ENCODE measurements at places on chromosomes 16 and 17. TPM values are rescaled to one million over a fixed set of nuclear protein-coding genes. Genes with fewer than 3 reads are reported as not detected.

HBA2 gene
- not detected for total RNA-seq

C1QTNF1 gene
- total RNA-seq = 1.5 TPM

DNA sequence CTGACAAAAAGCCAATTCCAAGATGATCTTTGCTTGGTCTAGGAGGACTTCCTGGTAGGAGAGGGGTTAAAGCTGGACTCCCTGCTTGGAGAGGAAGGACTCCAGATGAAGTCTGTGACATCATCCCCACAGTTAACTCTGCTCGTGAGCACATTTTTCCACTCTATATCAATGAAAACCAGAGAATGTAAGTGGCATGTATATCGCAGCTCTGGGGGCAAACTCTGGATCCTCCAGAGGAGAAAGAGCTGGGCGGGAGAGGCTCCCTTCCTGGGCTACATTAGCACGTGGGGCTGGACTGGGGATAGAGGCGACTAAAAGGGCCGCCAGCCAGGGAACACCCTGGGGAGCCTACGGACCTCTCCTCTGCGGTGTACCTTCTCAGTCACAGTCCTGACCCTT is 34.1 kb downstream of the HIC1 start:
- no peak for DNase-seq

- no peak for DNase-seq
Observed at GRCh38 chr16:27515874-27516353, 33.8 kb downstream of the GTF3C1 start.

GRCh38 chr16:21698169-21699032 is 34.6 kb downstream of the OTOA start:
- no peak for DNase-seq

GRCh38 chr16:5944971-5945370 is 847.4 kb upstream of the EEF2KMT start:
- DNase-seq = no peak

DNA sequence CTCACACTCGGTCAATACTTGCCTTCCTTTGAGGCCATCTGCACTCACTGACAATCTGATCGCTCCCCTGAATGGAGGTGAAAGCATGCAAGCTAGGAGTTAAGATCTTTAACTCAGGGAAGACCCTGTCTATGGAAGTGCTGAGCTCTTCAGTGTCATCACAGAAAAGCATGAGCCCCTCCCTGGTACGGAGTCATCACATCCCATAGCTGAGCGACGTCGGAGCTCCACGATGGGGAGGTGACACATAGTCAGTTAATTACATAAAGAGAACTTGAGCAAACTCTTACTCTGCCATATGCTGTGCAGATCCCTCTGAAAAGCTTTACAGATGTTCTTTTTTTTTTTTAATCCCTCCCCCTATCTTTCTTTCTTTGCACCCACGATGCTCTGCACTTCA is 463.2 kb downstream of the WWOX start:
- DNase-seq = no peak

Data from myocyte (in vitro differentiated cells).